ENCODE measurements at places on chromosomes 6 and 20.

DNA sequence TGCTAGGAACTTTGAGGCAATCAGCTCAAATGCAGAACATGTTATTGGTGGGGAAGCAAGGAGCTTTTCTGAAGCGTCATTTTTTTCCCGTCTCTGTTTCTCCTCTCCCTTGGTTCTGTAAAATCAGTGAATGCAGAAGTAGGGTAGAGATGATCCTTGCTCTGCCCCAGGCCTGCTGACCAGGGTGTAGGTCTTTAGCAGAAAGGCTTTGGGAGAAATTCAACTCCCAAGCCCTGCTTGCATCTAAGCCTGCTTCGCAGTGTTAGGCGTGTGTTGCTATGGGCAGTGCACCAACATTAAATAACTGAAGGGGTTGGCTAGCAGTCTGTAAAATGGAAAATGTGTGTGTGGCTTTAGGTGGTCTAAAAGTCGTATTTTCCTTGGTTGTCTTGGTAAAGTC, 45.9 kb downstream of the SASH1 start:
- DNase-seq, result no peak

DNA sequence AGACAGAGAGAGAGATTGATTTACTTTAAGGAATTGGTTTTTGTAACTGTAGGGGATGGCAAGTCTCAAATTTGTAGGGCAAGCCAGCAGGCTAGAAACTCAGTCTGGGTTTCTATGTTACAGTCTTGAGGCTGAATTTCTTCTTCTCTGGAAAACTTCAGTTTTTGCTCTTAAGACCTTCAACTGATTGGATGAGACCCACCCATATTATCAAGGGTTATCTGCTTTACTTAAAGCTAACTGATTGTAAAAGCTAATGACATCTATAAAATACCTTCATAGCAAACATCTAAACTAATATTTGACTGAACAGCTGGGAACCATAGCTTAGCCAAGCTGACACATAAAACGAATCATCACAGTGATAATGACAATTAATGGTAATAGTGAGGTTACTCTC, 22.4 kb downstream of the SLC35F1 start:
- no peak for DNase-seq

DNA sequence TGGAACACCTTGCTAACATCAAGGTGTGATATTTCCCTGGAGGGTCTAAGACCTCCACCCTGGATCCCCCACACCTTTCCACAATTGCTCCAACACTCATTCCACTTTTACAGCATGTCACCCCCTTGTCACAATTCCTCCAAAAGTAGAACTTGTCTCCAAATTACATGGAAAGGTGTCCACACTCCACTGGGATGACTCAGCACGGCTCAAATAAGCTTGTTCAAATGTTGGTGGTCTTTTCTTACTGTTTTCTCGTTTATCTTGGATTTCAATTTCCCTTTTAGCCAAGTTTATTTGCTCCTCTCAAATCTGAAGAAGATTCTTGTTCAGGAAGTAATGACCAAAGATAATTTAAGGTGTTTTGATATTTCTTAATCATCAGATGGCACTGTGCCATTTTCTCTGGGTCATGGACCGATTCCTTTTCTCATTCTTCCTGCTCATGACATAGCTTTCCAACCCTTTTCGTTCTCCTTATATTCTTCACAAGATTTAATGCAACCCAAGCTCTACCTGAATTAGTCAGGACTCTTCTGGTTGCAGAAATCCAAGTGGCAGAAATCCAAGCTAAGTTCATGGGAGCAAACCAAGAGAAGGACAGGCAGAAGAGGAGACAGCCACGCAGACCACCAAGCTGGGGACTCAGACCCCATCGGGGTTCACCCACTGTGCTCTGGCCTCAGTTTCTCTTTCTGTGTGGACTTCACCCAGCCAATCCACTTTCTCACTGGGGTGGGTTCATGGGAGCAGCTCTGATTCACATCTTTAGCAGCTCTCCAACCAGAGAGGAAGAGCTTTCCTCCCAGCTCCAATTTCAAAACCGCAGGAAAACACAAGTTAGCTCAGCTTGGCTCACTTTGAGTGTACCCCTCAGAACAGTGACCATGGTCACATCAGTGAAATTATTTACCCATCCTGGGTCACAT, 110.5 kb upstream of the CDYL start:
- DNase-seq, result no peak

DNA sequence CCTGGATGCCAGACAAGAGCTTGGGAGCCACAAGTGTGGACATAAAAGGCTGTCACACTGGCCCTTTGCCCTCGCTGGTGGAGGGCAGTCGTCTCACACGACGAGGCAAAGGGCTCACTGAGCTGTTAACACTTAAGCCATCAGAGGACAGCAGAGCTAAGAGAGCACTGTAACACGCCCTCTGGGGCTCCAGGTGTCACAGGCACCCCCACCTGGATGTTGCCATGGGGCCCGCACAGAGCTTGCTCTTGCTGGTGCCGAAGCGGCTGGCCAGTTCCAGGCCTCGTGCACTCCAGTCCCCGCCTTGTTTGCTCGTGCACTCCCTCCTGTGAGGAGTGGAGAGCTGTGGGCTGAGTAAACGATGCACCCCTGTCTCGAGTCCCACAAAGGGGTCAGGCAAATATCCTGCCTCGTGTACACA, 37.4 kb downstream of the SLC35D3 start:
- DNase-seq, result no peak

DNA sequence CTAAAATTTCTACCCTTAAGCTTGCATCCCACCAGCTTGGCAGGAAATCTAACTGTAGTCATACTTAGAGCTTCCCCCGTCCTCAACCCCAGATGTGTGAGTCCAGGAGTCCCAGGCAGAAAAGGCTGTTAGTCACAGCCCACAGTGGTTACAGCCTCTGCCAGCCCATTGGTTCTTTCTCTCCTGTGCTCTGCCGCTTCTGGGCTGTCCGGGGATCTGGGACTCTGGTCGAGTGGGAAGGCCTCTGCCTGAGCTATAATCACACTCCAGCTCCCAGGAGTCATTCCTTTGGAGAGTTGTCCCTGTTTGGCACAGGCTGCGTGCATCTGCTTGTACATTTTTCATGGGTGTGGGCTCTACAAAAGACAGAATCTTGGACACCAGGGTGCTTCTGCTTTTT, 45.6 kb upstream of the FYN start:
- DNase-seq, result no peak

- no peak for DNase-seq
These were observed 31.5 kb upstream of the IRAK1BP1 start for GRCh38 chr6:78835817-78836216.

GRCh38 chr6:31037169-31037568, 26.9 kb downstream of the MUC22 start:
- DNase-seq, result no peak

GRCh38 chr6:96626759-96627364, 63.9 kb downstream of the FHL5 start:
- DNase-seq, result no peak

DNA sequence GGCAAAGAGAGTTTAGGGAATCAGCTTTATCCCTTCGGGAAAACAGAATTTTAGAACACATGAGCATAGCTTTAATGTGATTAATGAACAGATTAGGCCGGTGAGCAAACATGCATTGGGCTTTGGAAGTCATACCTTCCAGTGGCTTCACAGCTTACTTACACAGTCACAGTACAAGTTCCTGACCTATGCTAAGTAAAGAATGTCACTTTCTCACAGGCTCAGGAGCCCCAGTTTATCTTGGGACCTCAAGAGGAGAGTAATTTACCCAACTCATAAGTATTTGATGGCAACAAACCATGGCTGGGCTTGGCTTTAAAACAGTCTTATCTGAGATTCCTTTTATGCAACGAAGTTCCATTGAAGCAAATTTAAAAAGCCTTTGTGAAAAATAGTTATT, 195.9 kb downstream of the AKAP7 start:
- DNase-seq, result no peak

DNA sequence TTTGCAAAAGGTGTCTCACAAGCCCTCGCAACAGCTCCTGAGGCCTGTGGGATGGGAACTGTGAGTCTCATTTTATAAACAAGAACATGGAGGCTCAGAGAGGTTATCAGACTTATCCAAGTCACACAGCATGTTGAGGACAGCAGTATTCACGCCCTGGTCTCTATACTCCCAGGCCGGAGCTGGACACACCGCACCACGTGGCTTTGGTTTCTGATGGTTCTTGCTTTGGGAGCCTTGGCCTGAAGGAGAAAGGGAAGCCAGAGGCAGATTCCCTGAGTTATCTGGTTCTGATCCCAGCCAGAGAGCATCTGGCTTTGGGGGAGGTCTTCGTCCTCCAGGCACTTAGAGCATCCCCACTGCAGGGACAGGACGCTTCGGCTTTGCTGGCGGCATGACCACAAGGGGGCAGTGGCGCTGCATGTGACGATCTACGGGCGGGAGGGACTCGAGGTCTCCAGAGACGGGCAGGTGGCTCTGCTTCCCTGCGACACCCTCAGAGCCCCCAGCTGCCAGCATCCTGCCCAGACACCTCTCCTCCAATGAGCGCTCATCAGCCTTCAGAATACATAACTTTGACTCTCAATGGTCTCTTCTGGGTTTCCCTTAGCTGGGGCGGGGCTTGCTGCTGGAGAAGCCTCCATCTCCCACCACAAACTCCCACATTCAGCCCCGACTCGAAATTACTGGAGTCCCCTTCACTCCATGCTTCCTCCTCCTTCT, 51.4 kb upstream of the SAYSD1 start:
- peak; percentile 59 for DNase-seq

DNA sequence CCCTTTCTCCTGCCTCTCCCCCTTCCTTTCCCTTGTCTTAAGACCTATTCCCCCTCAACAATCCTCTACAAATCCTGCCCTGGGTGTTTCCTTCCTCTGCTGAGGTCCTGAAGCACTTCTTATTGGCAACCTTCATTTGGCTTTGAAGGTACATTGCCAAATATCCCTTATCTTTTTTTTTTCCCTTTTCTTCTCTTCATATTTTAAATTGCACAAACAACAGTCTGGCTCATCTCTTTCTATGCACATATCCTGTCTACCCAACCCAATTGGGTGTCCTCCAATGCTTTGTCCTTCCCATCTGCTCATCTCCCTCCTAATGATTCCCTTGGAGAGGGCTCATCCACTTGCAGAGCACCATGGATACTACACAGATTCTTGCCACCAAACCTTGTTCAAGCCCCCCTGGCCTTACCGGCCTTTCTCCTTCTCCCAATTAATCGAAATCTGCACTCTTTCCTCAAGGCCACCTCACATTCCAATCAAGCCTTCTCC, 537.9 kb upstream of the JARID2 start:
- DNase-seq, result no peak

DNA sequence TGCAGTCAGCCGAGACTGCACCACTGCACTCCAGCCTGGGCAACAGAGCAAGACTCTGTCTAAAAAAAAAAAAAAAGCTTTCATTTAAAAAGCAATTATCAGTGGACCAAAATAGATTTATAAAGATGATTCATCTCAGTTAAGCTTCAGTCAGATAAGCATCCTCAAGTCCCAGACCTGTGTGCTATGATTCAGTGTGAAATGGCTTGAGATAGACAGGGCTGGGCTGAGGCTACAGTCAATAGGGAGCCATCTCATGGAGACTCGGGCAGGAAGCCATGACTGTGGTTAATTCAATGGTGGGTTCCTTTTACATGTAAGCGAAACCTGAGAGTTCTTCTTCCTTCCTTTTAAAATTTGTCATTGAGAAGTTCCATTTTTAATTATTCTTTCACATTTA, 276.0 kb downstream of the TFAP2A start:
- no peak for DNase-seq

DNA sequence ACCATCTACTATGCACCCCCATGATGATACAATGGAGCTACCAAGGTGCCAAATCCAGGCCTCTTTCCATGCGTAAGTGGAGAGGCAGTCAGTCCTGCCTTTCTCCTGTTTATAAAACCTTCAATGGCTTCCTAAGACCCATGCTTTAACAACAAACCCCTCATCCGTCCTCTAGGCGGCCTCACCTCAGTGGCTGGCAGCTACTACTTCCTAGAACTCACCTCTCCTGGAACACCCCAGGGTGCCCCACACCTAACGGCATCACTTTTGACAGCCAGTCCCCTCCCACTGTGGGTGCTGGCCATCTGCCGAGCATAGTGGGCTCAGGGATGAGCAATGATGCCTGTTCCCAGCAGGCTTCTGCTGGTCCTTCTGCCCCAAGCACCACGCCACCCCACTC, 80.0 kb upstream of the TAB2 start:
- no peak for DNase-seq

GRCh38 chr6:82072121-82072521, 175.4 kb downstream of the IBTK start:
- DNase-seq, result no peak

DNA sequence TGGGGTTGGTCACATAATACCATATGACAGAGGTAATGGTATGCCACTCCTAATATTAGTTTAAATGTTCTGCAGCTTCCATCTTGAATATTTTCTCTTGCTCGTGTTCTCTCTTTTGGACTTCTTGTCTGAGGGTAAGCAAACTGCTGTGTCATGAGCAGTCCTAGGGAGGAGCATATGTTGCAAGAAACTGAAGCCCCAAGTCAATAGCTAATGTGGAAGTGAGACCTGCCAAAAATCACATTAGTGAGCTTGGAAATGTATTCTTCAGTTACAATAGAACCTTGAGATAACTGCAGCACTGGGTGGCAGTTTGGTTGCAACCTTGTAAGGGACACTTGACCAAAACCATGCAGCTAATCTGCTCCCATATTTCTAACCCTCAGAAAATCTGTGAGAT, 178.2 kb upstream of the IMPG1 start:
- DNase-seq, result no peak

GRCh38 chr20:47725248-47725973, 59.9 kb downstream of the SULF2 start:
- peak; percentile 88 for DNase-seq

DNA sequence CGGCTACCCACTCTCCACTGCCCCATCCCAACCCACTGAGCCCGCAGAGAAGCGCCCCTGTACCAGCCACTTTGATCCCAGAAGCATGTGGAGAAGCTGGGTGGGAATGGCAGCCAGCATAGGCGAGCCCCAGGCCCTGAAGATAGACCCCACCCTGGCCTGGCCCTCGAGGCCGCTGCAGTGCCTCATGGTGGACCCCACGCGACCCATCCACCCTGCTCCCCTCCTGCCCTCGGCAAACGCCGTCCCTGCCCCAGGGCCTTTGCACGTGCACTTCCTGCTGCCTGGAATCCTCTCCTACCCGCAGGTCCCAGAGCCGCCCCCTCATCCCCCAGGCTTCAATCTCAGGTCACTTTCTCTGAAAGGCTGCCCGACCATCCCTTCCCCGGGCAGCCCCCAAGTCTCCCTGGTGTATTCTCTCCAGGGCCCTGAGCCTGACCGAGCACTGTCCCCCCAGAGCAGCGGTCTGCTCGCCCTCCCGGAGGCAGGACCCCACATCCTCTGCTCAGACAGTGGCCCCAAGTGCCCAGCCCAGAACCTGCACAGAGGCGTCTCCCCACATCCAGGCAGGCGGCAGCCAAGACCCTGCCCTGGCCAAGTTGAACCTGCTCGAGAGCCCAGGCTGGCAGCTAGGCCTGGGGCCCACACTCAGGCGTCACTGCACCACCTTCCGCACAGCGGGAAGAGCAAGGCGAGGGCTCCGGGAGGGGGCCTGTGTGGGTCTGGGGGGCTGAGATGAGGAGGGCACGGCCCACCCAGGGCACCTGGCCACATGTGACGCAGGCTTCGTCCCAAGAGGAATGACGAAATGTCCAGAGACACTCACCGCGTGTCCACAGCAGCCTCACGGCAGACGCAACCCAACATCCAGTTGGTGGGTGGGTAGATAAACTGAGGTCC, 14.0 kb downstream of the KCNQ2 start:
- DNase-seq, result no peak

GRCh38 chr6:163415620-163416556, 1.4 kb downstream of the QKI start:
- DNase-seq, result peak; percentile 54

Data from HAP-1 (cell line).